Choroid plexus epithelial cell (primary cell): ENCODE measurements at places on chromosomes 13 and 19.

DNA sequence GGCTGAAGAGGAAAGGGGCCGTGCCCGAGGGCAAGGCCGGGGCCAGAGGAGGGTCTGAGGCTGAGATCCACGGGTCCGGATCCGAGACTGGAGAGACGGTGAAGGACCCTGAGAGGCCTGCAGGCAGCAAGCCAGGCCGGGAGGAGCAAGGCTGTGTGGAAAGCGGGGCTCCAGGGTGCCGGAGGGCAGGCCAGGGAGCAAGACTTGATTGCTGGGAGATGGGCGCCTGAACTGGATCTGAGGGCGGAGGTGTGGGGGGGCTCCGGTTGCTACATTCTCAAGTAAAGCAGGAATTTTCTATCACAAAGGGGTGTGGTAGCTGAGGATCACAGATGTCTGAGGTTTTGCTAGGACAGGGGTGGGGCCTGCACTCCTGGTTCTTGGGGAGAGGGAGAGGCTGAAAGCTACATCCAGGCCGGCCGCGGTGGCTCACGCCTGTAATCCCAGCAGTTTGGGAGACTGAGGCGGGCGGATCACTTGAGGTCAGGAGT, 3.8 kb downstream of the MAMSTR start:
- DNase-seq = no peak

GRCh38 chr13:113022745-113023574, 53.9 kb downstream of the MCF2L start:
- peak; percentile 10 for DNase-seq

GRCh38 chr13:41426047-41426446, 31.3 kb upstream of the RGCC start:
- DNase-seq = no peak

- no peak for DNase-seq
These were observed 174.1 kb downstream of the RGCC start for GRCh38 chr13:41631296-41631965.

DNA sequence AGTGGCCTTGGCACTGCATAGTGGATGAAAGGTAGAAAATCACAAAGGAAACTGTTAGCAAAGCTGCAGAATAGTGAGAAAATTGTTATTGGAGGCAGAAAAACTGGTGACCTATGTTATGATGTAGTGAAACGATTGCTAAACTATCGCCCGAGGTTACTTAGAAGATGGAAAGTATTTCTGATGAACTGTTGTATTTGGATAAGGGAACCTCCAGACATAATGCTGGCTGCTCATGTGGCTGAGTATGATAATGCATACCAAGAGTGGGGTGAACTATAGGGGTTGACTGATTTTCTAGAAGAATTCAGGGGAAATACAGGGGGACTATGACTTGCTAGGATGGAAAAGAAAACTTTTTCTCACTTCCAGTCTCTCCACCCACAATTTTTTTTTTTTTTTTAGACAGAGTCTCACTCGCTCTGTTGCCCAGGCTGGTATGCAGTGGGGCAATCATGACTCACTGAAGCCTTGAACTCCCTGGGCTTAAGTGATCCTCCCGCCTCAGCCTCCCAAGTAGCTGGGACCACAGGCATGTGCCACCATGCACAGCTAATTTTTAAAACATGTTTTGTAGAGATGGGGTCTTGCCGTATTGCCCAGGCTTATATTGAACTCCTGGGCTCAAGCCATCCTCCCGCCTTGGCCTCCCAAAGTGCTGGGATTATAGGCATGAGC, 4.4 kb upstream of the EID2 start:
- DNase-seq = peak; percentile 23

GRCh38 chr19:15666883-15667282, 6.0 kb upstream of the CYP4F12 start:
- DNase-seq = no peak

DNA sequence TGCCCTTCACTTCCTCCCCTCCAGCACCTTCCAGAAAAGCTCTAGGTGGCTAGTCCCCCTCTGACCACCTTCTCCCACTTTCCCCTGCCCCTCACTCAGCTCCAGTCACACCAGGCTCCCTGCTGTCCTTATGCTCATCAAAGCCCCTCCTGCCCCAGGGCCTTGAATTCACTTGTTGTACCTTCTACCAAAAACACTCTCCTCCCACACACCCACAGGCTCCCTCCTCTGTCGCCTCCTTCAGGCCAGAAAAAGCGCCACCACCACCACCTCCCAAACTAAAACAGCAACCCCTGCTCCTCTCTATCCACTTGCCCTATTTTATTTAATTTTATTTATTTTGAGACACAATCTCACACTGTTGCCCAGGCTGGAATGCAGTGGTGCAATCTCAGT, 4.8 kb upstream of the CEACAM16 start:
- no peak for DNase-seq

DNA sequence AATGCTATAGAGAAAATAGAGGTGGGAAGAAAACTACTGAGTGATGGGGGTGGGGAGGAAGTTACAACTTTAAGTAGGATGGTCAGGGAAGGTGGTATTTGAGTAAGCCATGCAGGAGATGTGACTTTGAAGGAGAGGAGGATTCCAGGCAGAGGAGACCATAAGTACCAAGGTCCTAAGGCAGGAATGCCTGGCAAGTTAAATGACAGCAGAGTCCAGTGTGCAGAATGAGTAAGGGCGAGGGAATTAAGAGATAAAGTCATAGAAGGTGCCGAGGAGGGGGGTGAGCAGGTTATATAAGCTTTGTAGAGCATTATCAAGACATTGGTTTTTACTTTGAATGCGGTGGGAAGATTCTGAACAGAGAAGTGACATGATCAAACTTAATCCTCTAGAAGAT, 43.2 kb upstream of the WDFY2 start:
- no peak for DNase-seq

DNA sequence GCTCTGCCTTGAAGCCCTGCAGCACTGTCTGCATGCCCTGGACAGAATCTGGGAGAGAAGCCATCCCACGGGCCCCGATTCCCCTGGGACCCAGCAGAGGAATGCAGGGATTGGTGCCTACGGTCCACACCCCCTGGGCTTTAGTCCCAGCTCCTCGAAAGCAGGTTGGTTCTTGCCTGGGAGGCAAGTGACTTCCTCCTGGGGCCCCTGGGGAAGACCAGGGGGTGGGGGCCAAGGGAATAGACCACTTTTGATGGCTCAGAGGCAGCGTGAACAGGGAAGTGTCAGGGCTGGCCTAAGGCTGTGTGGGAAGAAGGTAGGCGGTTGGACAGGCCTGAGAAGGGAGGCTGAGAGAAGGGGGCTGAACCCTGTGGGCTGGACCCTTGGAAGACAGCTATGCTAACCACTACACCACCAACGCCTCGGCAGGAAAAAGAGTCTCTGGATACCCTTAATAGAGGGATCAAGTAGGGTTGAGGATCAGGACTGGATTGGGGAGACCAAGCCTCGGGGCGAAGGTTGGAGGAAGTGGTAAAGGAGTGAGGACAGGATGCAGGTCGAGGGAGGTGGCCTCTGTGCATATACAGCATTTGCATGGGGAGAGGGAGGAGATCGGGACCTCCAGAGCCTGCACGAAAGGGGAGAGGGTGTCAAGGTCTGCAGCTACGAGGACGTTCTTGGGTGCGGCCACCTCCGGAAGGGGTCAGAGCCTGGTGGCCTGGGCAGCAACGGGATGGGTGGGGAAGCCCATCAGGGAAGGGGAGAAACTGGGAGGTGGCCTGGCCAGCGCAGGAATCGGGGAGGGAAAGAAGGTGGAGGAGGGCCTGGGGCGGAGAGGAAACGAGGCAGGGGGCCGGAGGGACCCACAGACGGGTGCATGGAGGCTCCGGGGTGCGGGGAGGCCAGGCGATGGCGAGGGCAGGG, 709 bp downstream of the DPP9 start:
- DNase-seq = peak; percentile 73

DNA sequence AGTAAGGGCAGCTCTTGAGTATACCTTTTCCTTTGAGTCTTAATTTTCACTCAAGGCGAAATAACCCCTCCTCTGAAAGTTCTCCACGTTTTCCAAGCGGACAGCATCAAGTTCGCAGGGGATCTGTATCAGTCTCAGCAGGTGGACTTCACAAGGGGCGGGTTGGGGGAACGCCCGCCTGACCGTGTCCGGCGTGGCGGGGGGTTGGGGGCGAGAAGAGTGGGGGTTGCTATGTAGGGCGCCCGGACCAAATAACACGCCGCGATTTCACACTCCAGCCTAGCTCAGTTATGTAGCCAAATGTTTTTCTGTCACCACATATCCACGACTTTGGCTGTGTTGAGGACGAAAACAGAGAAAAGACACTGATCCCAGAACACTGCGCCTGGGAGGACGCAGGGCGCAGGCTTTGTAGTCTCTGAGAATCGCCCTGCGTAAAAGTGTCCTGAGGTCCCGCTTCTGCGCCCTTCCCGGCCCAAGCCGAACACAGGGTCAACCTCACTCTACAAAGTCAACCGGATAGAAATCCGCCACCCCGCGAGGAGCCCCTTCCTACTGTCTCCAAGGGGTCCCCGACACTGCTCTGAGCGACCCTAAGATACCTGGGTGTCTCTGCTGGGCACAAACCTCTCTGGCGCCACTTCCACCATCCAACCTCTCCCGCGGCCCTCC, 524 bp downstream of the RUBCNL start:
- no peak for DNase-seq

DNA sequence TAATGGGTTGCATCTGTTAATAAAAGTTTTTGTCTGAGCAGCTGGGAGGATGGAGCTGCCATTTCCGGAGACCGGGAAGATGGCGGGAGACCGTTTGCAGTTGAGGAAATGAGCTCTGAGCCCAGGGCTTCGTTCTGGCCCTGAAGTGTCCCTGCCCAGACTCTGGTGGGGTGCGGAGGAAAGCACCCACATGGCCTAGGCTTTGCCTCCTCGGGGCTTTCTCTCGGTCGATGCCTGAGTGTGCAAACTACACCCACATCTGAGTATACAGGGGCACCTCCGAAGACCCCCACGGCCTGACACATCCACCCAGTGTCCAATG, 15.6 kb upstream of the NANOS3 start:
- no peak for DNase-seq

DNA sequence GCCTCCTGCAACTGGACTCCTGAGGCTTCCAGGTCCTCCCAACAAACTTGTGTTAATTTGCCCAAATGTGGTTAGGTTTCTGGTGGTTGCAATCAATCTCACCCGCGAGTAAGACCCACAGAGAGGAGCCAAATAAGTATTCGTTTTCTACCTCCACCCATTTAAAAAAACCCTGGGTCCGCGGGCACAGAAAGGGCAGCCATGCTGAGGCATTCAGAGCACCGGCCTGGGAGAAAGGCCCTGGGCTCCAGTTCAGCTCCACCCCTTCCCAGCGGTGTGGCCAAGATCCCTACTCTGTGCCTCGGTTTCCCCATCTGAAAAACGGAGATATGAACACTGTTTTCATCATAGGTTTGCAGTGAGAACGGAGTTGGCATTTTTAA, 56.9 kb downstream of the PEPD start:
- DNase-seq = no peak

DNA sequence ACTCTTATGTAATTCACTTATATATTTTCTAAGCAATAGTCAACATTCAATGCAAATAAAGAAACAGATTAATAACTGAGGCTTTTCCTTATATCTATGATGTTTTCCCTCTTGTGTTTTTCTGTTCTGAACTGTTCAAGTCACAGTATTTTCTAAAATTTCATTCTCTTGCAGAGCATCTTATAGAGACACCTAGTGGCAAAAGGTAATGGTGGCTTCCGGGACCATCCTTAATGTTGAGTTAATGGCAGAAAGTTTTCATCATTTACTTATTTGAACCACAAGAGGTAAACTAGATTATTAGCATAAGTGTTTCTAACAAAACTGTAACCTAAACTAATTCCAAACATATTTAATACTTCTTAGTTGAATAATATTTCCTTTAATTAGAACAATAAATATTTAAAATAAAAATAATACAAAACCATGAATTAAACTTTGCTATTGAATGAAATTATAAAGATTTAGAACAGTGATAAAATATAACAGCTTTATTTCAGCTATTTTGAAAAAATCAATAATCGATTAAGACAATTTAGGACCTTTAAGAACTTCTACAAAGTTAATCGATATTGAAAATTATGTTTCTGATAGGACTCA, 1.7 kb upstream of the SLITRK5 start:
- peak; percentile 70 for DNase-seq

DNA sequence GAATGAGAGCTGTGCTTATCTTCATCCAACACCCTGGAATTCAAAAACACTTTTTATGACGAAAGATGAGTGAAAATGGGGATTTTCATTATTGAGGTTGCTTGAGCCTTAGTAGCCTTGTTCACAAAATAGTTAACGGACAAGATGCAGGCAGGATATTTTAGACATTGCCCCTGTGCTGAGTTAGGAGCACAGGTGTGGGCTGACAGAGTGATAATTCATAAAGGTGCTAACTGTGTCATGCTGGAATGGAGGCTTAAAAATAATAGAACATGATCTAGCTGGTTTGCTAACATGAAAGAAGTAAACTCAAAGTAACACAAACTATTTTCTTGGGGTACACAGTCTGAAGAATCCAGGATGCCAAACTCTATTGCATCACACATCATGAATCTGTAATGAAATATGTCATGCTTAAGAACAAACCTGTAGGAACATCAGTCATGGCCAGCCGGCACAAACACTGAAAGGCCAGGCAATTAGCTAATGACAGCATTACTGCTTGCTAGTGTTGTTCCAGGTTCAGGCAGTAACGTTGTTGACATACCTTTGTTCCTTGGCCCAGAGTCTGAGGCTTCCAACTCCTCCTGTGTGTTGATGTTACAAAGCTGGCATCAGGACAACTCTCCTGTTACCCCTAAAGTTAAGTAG, 55.3 kb downstream of the FRY start:
- no peak for DNase-seq

- no peak for DNase-seq
These were observed 219.5 kb upstream of the MIR17HG start for GRCh38 chr13:91127995-91128394.
